T-helper 17 cell (primary cell): ENCODE measurements at places on chromosomes 13 and 19. TPM values are rescaled to one million over a fixed set of nuclear protein-coding genes. Genes with fewer than 3 reads are reported as not detected.

Gene A1BG
- total RNA-seq = 16.0 TPM

Gene LGALS4
- 2.4 TPM for total RNA-seq

Gene SMG9
- 35.6 TPM for total RNA-seq

Gene INAFM1
- 9.9 TPM for total RNA-seq

Gene PRR20D
- total RNA-seq = not detected

Gene ZNF728
- not detected for total RNA-seq

DNA sequence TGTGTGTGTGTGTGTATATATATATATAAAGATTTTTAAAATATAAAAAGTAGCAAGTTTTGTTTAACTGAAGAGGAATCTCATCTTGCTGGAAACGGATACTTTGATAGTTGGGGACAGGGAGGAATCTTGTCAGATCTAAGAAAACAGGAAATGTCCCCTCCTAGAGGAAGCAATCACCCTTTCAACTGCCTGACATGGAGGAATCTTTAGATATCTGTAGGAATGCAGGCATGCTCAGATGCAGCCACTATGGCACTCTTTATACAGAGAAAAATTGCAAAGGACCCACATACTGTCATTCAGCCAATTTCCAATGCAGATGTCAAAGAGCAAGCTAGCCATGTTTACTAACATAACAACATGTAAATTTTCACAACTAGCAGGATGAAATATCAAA is 38.8 kb downstream of the ZNF611 start:
- H3K36me3 ChIP-seq = peaks cover 5% of the 10 kb centered on the region
- H3K4me3 ChIP-seq = no peak overlapping the region
- DNase-seq = no peak
- peak overlapping the region; percentile 1 for H3K27ac ChIP-seq

GRCh38 chr13:30572859-30573275 is 44.9 kb upstream of the USPL1 start:
- peaks cover 25% of the 10 kb centered on the region for H3K4me1 ChIP-seq
- H3K4me3 ChIP-seq = peak overlapping the region; percentile 80

- H3K4me1 ChIP-seq = no peaks in the 10 kb centered on the region
- H3K27ac ChIP-seq = no peak overlapping the region
These were observed 148.9 kb upstream of the VSTM2B start for GRCh38 chr19:29376855-29377354.

DNA sequence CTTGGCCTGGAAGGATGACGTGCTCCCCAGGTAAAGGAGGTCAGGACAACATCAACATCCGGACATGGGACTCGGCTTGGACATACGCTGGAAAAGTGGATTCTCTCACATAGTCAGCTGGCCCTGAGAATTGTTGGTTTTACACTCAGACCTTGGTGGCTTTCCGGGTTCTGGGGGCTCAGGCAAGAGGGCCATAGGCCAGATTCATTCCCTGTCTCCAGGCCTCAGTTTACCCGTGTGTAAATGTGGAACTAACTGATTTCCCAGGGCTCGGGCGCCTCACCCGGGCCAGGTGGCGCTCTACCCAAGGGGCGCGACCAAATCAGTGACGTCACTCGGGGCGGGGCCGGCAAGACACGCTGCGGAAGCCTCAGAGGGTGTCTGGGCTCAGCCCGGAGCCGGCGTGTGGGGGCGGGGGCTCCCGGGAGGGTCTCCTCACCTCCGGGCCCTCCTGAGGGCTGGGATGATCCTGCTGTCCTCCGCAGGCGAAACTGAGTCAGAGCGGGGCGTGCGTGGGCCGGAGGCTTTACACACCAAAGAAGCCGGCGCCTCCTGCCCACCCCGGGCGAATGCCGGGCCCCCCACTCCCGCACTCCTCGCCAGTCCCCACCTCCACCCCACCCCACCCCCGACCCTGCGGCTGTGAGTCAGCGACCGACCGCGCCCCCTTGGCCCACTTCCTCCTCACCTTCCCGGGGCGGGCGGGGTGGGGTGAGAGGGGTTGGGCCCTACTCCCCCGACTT is 862 bp upstream of the VASP start:
- H3K27me3 ChIP-seq = no peaks in the 10 kb centered on the region
- H3K36me3 ChIP-seq = peaks cover 3% of the 10 kb centered on the region
- H3K4me1 ChIP-seq = peaks cover 23% of the 10 kb centered on the region
- peak; percentile 94 for DNase-seq

GRCh38 chr13:49399801-49400472 is 43.9 kb downstream of the CAB39L start:
- H3K27ac ChIP-seq = no peak overlapping the region
- no peak overlapping the region for H3K4me3 ChIP-seq
- H3K27me3 ChIP-seq = no peaks in the 10 kb centered on the region
- DNase-seq = no peak

DNA sequence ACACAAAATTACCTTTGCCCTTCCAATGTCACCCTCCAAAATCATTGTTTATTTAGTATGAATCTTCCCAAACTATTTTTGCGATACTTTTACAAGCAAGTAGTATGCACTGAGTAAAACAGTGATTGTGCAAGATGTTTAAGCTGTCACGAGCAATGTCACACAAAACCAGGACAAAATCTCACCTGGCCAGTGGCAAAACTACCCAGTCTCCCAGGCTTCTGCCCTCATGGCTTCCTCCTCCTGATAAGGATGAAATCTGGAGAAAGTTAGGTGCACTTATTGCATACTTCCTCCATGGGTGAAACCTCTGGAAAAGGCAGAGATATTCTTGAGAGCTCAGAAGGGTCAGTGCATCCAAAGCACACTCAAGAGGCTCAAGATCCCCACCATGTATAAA is 500.8 kb downstream of the IRS2 start:
- no peak overlapping the region for H3K4me3 ChIP-seq
- no peaks in the 10 kb centered on the region for H3K36me3 ChIP-seq
- no peaks in the 10 kb centered on the region for H3K4me1 ChIP-seq

DNA sequence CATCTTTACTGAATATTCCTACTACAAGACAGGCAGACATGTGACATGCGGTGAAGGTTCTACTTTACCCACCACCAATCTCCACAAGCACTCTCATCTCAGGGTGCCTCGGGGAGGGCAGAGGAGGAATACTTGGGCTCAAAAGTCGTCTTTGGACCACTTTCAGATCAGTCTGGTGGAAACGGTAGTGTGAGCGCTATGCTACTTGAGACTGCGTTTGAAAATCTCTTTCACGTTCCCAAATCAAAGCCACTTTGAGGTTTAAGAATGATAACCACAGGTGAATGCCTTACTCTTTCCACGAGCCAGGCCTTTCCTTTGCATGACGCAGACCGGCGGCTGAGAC is 1.5 kb upstream of the SOX1 start:
- peak overlapping the region; percentile 43 for H3K27ac ChIP-seq
- peaks cover 3% of the 10 kb centered on the region for H3K36me3 ChIP-seq
- no peak for DNase-seq
- peaks cover 67% of the 10 kb centered on the region for H3K27me3 ChIP-seq
- peak overlapping the region; percentile 66 for H3K4me3 ChIP-seq

DNA sequence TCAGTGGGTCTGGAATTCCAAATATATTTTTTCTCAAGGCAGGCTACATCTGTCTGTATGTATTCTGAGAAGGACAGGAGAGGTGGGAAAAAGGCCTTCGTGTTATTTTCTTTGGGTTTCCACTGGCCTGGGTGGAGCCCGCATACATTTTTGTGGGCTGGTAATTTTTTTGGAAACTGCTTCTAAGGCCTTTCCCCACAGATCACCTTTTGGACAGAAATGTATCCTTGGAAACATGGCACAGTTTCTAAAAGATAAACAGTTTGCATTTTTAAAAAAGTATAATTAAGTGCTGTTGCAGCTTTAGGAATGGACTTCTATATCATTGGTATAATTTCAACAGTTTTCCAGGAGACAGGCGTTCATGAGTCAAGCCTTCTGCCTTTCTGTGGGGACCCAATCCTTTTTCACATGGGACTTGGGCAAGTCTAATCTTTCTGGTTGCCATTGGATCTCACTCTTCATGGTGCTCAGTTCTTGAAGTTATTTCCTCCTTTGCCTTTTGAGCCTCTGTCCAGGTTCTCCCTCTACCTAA is 8.9 kb downstream of the RFX2 start:
- no peak overlapping the region for H3K27ac ChIP-seq
- peaks cover 6% of the 10 kb centered on the region for H3K36me3 ChIP-seq
- no peaks in the 10 kb centered on the region for H3K27me3 ChIP-seq
- H3K4me3 ChIP-seq = no peak overlapping the region
- H3K4me1 ChIP-seq = peaks cover 10% of the 10 kb centered on the region

- peaks cover 64% of the 10 kb centered on the region for H3K27me3 ChIP-seq
- no peak for DNase-seq
- peaks cover 2% of the 10 kb centered on the region for H3K36me3 ChIP-seq
These were observed 72.9 kb upstream of the UQCRFS1 start for GRCh38 chr19:29285878-29286277.

DNA sequence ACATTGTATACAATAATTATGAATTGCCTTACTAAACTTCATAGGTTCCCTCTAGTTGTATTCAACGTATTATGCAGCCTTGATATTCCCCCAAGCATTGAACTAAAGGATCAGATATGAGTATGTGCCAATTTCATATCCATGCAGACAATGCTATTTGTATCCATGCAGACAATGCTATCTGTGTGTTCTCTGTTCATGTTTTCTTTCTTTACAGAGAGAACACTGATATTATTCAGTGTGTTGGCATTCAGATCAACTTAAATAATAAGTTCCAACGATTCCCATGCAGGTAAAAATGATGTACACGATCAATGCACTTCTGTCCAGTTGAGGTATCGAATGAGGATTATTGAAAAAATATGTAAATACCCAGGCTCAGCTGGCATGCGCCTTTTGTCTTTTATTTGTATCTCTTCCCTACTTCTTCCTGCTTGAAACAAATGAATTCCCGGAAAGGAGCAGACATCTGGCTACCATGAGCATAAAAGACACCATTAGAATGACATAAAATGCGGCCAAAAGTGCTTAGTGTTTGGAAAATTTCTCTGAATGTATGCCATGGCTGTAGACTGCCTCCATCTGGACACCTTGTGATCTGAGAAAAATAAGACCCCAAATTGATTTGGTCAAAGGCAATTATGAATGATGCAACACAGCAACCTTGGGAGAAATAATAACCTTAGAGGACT is 731.5 kb downstream of the SLITRK1 start:
- H3K27me3 ChIP-seq = no peaks in the 10 kb centered on the region
- no peak overlapping the region for H3K27ac ChIP-seq
- DNase-seq = no peak

DNA sequence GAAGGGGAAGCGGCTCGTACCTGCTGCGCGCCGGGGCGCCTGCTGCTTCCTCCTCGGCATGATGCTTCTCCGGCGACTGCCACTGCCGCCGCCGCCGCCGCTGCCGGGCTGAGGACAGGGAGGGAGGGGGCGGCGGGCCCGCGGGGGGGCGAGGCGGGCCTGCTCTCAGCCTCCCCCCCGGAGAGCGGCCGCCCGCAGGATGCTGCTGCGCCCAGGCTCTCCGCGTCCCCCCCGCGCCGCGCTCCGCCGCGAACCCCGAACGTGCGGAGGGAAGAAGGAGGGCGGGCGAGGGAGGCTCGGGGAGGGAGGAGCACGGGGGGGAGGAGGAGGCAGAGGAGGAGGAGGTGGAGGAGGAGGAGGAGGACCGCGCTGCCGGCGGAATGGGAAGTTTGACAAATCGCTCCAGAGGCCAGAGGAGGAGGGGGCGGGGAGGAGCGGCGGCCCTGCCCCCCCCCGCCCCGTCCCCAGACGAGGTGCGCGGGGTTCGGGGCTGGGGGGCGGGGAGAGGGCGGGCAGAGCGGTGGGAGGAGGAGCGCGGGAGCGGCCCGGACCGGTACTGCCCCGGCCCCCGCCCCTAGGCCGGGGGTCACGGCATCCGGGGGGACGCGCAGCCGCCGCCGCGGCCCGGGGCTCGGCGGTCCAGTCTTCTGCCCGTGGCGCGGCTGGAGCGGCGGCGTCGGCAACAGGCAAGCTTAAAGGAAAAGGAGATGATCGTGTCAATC is at the start of gene TSHZ3:
TSHZ3 (minus strand) TSS at position 277 of the 722 bp plus-strand sequence; CDS start at position 60, 217 bp downstream.
- peaks cover 5% of the 10 kb centered on the region for H3K36me3 ChIP-seq
- peak within 1 kb of the TSS; percentile 91 for H3K4me3 ChIP-seq
- DNase-seq = peak; percentile 15
- H3K27ac ChIP-seq = peak within 1 kb of the TSS; percentile 71
- peaks cover 60% of the 10 kb centered on the region for H3K27me3 ChIP-seq

GRCh38 chr13:100363285-100363711 is 225.3 kb downstream of the GGACT start:
- H3K4me3 ChIP-seq = no peak overlapping the region
- H3K4me1 ChIP-seq = no peaks in the 10 kb centered on the region
- DNase-seq = no peak
- no peaks in the 10 kb centered on the region for H3K27me3 ChIP-seq
- H3K27ac ChIP-seq = no peak overlapping the region

DNA sequence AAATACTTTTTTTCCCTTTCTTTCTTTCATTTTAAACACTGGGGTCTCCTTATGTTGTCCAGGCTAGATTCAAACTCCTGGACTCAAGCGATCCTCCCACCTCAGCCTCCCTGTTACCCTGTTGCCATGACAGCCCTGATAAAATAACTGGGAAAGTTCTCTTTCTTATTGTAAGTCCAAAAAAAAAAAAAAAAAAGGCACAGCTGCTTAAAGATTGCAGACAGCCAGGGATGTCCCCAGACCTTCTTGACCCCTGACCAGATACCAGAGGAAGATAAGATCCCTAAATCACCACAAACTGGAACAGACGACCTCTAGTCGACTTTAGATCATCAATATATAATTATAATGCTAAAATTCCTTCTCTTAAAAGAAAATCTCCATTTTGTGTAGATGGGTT is 1.1 kb upstream of the MVB12A start:
- no peak for DNase-seq
- H3K27ac ChIP-seq = no peak overlapping the region
- peak overlapping the region; percentile 90 for H3K4me3 ChIP-seq
- peaks cover 4% of the 10 kb centered on the region for H3K36me3 ChIP-seq
- H3K4me1 ChIP-seq = peaks cover 14% of the 10 kb centered on the region
- no peaks in the 10 kb centered on the region for H3K27me3 ChIP-seq

DNA sequence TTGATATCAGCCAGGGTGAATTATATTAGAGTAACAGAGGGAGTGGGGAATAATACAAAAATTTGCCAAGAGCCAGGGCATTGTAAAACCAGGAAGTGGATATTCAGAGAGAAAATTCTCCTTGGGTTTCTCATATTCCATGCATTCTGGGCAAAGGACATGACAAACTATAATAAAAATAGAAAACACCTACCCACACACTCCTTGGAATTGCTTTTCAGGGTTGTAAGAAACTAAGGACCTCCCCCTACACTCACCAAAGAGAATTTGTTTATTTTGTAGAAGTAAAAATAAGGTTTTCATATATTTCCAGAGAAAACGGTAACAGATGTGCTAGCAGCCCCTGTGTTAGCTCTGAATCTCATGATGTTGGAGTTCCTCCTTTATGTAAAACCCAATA is 649.6 kb downstream of the SLITRK1 start:
- H3K4me3 ChIP-seq = no peak overlapping the region
- DNase-seq = no peak
- no peak overlapping the region for H3K27ac ChIP-seq
- H3K4me1 ChIP-seq = no peaks in the 10 kb centered on the region
